ENCODE measurements at places on chromosomes 7 and 10.

DNA sequence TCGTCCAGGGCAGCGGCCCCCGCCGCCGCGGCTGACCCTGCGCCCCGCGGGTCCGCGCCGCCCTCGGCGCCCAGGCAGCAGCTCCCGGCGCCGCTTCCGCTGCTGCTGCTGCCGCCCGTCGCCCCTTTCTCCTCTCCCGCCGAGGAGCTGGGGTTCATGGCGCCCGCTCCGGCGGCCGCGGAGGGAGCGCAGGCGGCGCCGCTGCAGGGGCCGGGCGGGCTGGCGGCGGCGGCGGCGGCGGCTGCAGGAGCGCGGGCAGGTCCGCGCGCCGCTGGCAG lies 286 bp downstream of the DGKI start:
- no peak for DNase-seq

DNA sequence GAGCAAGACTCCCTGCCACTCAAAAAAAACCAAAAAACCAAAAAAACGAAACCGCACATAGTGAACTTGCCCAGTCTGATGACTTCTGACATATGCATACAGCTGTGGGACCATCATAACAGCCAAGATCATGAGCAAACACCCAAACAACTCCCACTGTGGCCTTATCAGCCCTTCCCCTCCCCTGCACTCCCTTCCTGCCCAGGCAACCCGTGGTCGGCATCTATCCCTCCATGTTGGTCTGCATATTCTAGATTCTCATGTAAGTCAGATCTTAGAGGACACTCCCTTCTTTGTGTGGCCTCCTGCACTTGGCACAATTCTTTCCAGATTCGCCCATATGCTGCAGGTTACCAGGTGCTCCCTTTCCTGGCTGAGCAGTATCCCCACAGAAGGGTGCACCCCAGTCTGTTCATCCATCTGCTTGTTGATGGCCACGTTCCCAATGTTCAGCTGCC lies 72.8 kb downstream of the GNA12 start:
- no peak for DNase-seq

- DNase-seq = no peak
Measured at GRCh38 chr10:76296957-76297356, 865.5 kb downstream of the LRMDA start.

- DNase-seq = no peak
Measured at GRCh38 chr10:94405406-94405805, 3.1 kb downstream of the TBC1D12 start.

GRCh38 chr7:70434376-70434775 lies 697.6 kb upstream of the GALNT17 start:
- no peak for DNase-seq

DNA sequence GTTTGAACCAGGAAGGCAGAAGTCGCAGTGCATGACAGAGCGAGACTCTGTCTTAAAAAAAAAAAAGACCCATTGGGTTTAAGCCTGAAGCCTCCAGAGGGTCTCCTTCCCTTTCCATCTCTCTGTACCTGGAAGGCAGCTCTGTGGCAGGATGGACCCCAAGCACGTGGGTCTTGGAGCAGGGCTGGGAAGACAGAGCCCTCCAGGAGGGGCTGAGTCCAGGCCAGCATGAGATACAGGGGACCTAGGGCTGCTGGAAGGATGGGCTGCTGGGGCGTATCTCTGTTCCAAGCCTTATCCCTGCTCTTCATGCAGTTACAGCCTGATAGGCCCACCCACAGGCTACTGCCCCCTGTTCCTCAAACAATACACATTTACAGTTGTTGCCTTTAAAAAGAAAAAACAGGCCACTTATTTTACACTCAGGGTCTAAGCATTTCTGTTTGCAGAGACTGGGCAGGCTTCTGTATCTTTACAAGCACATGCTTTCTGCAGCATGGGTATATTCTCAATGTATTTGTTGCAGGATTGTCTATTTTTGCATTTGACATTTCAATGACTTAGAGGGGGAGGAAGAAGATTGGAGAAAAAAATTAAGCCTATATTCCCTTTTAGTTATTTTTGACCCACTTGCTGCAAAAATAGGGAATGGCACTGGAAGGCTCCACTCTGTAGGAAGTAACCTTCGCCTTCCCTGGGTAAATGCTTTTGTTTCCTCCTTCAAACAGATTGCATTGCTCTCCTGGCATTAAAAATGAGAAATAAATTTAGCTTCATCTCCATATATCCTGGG lies 60.1 kb downstream of the FAM171A1 start:
- no peak for DNase-seq

GRCh38 chr7:92834507-92835260 lies 1.7 kb downstream of the CDK6 start:
- DNase-seq = no peak

GRCh38 chr7:33757050-33757449 lies 148.3 kb upstream of the BMPER start:
- no peak for DNase-seq

DNA sequence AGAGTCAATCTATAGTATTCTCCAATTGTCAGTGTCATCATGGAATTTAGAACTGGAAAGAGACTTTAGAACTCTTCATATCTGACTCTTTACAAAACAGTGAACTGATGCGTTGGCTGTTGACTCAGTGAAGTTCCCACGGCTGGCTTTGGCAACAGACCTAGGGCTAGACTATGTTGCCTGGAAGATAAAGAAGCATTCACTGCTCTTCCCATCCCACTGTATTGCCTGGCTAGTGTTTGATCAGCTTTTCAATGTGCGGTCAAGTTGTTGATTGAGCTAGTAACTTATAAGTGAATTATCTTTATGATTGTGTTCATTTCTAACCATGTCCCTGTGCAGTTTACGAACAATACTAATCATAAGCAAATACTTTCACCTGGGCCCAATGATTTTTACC lies 365.7 kb upstream of the LRGUK start:
- no peak for DNase-seq

DNA sequence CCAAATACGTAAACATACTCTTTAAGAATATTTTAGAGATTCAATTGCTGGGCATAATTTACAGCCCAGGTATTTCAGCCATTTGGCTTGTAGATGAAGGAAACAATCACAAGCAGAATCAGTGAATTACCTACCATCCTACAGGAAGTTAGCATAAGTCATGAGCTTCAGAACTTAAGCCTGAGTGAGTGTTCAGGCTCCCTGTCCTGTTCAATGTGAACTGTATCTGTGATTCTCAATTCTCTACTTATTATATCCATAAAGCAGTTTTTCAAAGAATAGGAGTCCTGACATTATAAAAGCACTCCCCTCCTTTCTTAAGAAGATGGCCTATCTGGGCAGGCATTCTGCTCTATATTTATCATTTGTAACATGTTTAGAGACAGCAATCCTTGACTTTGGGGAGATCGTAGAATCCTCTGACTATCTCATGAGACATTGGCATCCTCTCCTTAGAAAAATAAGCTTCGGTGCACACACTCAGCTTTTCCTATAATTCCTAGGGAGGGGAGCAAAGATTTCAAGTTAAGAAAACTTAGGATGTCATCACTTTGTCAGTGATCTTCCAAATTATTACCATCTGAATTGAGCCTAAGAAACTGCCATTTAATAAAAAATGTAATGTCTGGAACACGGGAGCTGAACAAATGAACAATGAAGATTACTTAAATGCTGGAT lies 645.2 kb upstream of the IGFBP3 start:
- no peak for DNase-seq

All from activated T-cell treated with anti-CD3 and anti-CD28 coated beads for 1 hour (primary cell).